ENCODE measurements at places on chromosomes 13 and 19.
A peak's percentile ranks its signal among the peaks of the same experiment; 100 is the strongest.

- H3K27me3 ChIP-seq: no peaks in the 10 kb centered on the region
- H3K4me3 ChIP-seq: no peak overlapping the region
- no peak overlapping the region for H3K27ac ChIP-seq
- DNase-seq: no peak
- H3K36me3 ChIP-seq: no peaks in the 10 kb centered on the region
Measured at GRCh38 chr13:94233837-94234236, 245.6 kb downstream of the DCT start.

DNA sequence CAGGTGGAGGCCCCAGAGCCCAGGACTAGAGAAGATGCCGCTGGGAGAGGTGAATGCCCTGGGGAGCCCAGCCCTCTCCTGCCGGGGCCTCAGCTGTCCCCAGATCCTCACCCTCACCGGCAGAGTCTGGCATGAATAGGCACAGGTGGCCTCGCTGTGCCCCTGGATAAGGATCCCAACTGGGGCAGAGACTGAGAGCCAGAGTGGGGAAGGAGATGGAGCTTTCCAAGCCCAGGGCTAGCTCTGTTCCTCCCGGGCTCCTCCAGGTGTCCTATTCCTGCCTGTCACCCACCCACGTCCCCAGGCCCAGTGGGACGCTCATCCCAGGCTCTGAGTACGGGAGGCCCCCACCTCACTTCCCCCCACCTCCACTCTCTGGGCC, 16.5 kb downstream of the PRR36 start:
- no peak for DNase-seq
- H3K27ac ChIP-seq: no peak overlapping the region
- no peaks in the 10 kb centered on the region for H3K27me3 ChIP-seq
- H3K4me3 ChIP-seq: no peak overlapping the region

DNA sequence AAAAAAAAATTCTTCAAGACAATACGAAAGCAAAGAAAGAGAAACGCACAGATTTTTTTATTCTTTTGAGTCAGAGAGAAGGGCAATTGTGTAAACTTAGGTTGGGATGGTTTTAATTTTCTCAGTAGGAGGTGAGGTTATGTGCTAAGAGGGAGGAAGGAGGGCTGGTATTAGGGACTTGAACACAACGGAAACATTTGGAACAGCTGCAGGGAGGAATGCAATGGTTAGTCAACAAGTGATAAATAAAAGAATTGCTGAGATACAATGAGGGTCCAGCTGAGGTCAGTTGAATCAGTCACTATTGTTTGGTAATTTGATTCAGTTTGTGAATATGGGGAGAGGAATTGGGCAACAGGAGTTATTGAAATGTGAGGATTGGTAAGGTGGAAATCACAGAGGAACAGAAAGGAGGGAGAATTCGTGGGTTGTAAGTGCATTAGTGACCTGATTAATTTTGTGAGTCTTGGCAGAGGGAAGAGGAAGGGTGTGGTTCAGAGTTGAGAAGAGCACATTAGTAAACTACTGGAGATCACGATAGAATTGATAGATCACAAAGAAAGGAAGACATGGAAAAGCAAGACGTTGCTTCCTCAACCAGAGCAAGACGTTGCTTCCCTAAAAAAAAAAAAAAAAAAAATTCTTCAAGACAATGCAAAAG, 499.5 kb upstream of the SPRY2 start:
- no peaks in the 10 kb centered on the region for H3K27me3 ChIP-seq
- H3K36me3 ChIP-seq: no peaks in the 10 kb centered on the region
- DNase-seq: no peak
- no peaks in the 10 kb centered on the region for H3K4me1 ChIP-seq

DNA sequence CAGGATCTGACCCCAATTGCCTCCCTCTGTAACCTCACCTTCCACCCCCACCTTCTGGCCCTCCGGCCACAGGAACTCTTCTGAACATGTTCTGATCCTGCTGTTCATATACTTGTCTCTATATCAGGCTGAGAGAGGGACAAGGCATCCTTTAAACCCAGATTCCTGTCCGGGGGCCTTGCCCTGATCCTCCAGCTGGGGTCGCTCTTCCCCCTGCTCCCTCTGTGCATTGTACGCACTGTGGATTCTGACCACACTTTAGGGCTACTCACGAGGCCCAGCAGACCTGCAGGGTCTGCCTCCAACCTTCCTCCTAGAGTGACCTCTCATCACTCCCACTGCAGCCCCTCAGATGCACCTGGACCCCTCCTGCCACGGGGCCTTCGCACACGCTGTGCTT, 269.3 kb downstream of the UQCRFS1 start:
- H3K4me1 ChIP-seq: no peaks in the 10 kb centered on the region
- DNase-seq: no peak
- H3K4me3 ChIP-seq: no peak overlapping the region
- no peaks in the 10 kb centered on the region for H3K36me3 ChIP-seq
- no peak overlapping the region for H3K27ac ChIP-seq
- no peaks in the 10 kb centered on the region for H3K27me3 ChIP-seq

- no peak for DNase-seq
- H3K27ac ChIP-seq: no peak overlapping the region
- no peaks in the 10 kb centered on the region for H3K27me3 ChIP-seq
- peaks cover 19% of the 10 kb centered on the region for H3K36me3 ChIP-seq
- no peaks in the 10 kb centered on the region for H3K4me1 ChIP-seq
- H3K4me3 ChIP-seq: no peak overlapping the region
Measured at GRCh38 chr19:40671404-40671803, 19.0 kb downstream of the NUMBL start.

DNA sequence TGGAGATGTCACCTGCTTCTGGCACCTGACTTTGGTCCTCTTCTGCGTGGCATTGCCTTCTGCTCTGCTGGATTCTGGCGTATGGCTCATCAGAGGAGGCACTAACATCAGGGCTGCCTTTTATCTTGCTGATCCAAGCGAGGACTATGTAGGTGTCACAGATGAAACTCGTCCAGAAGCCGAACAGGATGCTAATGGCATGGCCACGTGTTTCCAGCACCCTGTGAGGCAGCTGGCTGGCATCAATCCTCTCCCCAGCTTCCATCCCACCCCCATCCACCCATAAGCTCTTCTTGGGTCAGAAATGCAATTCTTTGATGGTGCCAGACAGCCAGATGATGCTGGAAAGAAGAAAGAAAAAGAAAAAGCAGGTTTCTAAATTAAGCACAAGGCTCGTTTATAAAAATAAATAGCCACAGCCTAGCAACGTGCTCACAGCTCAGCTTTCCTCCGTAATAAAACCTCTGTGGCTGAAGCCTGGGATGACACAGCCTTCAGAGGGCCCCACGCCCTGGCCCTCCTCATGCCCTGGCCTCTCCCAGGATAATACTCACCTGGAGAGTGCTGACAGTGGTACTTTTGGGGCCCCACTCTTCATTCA, 212.9 kb upstream of the SERP2 start:
- DNase-seq: peak; percentile 31
- no peak overlapping the region for H3K27ac ChIP-seq
- H3K4me3 ChIP-seq: no peak overlapping the region
- H3K4me1 ChIP-seq: peaks cover 4% of the 10 kb centered on the region
- no peaks in the 10 kb centered on the region for H3K27me3 ChIP-seq

- no peaks in the 10 kb centered on the region for H3K27me3 ChIP-seq
- H3K4me1 ChIP-seq: no peaks in the 10 kb centered on the region
- DNase-seq: no peak
- peaks cover 35% of the 10 kb centered on the region for H3K36me3 ChIP-seq
- no peak overlapping the region for H3K4me3 ChIP-seq
Measured at GRCh38 chr13:25335856-25336255, 34.4 kb downstream of the NUP58 start.

- no peaks in the 10 kb centered on the region for H3K27me3 ChIP-seq
- no peak overlapping the region for H3K27ac ChIP-seq
- DNase-seq: no peak
- no peaks in the 10 kb centered on the region for H3K36me3 ChIP-seq
- H3K4me1 ChIP-seq: no peaks in the 10 kb centered on the region
Measured at GRCh38 chr13:54989418-54989817, 1960.8 kb downstream of the OLFM4 start.

GRCh38 chr13:59890054-59890453, 273.7 kb downstream of the DIAPH3 start:
- no peaks in the 10 kb centered on the region for H3K27me3 ChIP-seq
- H3K4me1 ChIP-seq: peaks cover 4% of the 10 kb centered on the region
- H3K36me3 ChIP-seq: no peaks in the 10 kb centered on the region
- no peak for DNase-seq
